Effector CD8-positive, alpha-beta T cell (primary cell): ENCODE measurements at places on chromosomes 13 and 19.
A peak's percentile ranks its signal among the peaks of the same experiment; 100 is the strongest.

GRCh38 chr13:79681069-79681468, 200.1 kb downstream of the NDFIP2 start:
- DNase-seq: no peak

DNA sequence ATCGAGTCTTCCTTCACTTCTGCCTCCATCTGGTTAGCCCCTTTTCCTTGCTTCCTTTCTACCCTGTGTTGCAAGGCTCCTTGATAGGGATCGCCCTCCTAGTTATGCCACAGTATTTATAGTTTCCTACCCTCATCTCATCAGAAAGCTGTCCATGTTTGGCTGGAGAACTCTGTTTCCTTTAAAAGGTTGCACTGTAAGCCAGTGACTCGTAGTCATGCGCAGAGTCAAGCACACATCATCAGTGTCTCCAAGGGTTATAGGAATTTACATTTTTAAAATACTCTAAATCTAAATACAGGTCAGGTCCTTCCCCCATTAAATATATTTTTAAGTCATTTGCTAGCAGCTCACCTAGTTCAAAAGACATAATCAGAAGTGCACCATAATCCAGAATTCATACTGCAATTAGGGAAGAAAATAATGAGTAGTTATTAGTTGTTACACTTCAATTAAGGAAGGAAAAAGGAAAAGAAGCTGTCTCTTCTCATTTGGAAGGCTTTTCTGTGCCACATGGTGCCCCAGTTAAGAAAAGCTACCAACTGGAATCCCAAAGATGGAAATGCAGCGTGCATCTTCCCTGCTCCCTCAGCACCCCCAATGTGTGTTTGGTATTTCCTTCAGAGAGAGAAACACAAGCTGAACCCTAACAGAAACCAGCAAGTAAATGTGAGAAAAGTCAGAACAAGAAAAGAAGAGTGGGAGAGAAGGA, 81.0 kb downstream of the GPR12 start:
- DNase-seq: no peak

DNA sequence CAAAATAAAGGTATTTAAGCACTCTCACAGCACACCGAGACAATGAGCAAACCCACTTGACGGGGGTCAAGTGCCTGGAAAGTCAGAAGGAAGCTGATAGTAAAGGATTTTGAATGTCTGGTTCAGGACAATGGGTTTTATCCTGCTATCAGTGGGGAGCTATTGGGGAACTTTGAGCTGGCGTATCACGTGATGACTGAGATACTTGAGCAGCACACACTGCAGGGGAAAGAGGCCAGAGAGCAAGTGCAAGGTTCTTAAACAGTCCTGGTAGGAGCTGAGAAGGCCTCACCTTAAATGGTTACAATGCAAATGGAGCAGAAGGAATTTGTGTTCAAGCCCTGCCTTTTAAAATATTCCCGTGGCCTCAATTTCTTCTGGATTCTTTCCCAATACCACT, 225.3 kb downstream of the LACC1 start:
- DNase-seq: no peak

DNA sequence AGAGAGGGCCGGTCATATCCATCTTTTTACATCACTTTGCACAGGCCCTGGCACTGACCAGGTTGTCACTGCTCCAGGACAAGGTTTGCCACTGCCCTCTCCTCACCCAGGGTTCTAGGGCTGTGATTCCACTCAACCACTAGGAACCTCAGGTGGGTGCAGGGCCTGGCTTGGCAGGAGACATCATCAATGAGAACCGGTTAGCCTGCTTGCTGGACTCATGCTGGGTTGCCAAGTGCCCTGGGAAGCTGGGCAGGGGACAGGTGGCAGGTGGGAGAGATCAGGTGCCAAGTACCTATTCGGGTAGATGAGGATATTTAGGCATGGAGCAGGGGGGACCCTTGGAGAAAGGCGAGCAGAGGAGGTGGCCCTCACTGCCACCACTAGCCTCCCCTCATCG, 4.2 kb upstream of the CERS4 start:
- no peak for DNase-seq

GRCh38 chr13:91368676-91369440, 21.4 kb downstream of the MIR17HG start:
- DNase-seq: no peak

DNA sequence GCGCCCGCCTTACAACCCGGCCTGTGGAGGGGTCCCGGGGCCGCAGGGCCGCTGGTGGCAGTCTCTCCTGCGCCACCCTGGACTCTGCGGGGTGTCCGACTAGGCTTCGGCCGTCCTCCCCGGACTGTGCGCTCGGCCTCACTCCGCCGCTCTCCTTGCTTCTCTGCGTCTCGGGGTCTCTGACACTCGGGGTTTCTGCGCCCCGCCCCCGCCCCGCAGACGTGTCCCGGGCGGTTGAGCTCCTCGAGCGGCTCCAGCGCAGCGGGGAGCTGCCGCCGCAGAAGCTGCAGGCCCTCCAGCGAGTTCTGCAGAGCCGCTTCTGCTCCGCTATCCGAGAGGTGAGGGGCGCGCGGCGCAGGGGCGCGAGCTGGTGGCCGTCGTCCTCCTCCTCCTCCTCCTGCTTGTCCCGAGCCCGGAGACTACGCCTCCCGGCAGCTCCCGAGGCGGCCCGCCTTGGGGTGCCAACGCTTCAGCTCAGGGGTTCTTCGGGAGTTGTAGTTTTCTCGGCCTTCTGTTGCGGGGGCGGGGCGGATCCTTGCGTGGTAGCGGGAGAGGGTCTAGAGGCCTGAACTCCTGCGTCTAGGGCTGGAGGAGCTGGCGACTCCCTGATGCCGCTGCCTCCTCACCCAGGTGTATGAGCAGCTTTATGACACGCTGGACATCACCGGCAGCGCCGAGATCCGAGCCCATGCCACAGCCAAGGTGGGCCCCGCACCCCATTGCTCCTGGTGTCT, 627 bp downstream of the LIN7B start:
- peak; percentile 31 for DNase-seq

- DNase-seq: no peak
Measured at GRCh38 chr13:112653071-112653470, 36.8 kb upstream of the ATP11A start.

DNA sequence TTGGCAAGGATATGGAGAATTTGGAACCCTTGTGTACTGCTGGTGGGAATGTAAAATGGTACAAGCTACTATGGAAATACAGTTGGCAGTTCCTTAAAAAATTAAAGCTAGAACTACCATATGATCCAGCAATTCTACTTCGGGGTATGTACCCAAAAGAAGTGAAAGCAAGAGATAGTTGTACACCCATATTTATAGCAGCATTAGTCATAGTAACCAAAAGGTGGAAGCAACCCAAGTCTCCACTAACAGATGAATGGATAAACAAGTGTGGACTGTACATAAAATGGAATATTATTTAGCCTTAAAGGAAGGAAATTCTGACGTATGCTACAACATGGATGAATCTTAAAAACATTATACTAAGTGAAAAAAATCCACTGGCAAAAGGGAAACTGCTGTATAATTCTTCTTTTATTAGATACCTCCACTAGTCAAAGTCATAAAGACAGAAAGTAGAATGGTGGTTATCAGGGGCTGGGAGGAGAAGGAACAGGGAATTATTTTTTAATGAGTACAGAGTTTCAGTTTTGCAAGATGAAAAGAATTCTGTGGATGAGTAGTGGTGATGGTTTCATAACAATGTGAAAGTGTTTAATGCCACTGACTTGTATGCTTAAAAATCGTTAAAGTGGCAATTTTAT, 141.6 kb downstream of the RXFP2 start:
- no peak for DNase-seq

DNA sequence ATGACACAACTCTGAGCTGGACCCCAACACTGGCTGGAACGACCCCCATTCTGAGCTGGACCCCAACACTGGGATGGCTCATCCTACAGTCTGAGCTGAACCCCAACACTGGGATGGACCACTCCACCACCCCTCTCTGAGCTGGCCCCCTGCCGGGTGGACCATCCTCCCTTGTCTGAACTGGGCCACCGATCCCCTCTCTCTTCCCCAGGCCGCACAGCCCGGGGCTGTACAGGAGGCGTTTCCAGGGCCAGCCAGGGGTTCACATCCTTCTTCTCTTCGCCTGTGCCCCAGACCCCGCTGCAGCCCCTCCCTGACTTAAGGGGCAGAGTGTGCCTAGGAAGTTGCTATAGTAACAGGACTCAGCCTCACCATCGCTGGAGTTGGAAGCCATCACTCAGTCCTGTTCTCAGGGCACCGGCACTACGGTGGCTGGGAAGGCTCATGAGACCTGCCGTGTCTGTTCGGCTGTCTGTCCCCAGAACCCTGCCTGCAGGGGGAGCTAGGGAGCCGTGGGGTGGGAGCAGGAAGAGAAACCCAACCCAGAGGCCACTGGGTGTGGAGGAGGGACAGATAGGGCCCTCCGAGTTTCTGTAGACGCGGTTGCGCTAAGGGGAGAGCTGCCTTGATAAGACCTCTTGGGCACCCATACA, 3.7 kb downstream of the PRKACA start:
- DNase-seq: peak; percentile 44

DNA sequence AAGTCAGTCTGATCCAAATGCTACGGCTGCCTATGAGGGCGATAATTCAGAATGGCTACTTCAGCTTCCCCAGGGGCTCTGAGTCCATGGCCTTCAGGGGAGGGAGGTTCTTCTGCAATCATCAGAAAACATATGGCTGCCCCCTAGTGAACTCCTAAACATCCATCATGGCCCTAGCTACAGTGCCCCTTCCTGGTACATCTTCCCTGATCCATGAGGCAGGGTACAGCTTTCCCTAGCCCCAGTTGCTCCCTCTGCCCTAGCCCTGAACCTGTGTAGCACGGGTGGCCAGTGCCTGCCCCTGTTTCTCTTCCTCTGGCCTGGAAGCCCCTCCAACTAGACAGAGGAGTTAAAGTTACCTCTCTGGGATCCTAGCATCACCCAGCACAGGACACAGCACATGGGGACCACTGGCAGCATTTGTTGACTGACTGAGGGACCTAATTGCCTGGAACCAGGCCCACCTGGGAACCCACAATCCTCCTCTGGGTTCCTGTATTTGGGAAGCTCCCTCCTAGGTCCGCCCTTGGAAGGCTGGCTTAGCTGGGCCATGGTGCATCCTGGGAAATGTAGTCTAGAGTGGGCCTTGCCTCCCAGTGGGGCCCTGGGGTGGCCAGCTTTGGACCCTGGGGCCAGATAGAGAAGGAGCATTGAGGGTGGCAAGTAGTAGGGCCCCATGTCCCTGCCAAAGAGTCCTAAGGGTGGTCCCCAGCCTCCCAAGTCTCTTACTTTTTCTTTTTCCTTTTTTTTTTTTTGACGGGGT, 17.7 kb upstream of the SEMA6B start:
- no peak for DNase-seq

DNA sequence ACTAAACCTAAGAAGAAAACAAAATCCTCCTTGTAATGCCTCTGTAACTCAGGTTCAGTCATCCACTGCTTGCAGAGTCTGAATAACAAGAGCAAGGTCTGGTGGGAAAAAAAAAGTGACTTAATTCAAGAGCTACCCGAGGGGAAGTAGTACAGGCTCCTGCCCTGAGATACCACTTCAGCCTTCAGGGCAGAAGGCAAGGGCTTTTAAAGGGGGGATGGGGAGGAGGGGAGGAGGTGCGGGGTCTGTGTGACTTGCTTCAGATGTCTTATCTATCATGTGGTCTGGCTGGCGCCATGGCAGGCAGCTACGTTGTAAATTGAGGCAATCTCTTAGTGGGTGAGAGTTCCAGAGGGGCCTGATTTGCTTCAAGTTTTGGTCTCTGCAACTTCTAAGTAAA, 66.7 kb downstream of the LRRC63 start:
- no peak for DNase-seq

DNA sequence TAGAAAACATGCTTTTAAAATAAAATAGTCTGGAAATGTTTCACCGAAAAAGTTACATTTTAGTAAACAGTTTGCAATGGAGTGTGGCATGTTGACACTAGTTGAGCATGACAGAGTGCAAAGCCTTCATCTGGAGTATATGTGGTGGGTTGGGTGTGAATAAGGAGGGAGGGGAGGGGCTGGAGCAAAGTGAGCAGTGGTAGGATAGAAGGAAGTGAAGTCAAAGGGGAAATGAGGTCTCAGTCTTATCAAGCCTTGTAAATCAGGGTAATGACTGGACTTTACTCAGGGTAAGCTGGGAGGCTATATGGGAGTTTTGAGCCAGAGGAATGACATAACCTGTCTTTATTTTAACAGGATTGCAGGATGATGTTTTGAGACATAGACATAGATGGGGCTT, 222.8 kb downstream of the PCDH20 start:
- no peak for DNase-seq

GRCh38 chr19:6378486-6378885, 2.8 kb upstream of the PSPN start:
- DNase-seq: no peak

- no peak for DNase-seq
Measured at GRCh38 chr13:110250258-110250891, 56.6 kb downstream of the COL4A1 start.

DNA sequence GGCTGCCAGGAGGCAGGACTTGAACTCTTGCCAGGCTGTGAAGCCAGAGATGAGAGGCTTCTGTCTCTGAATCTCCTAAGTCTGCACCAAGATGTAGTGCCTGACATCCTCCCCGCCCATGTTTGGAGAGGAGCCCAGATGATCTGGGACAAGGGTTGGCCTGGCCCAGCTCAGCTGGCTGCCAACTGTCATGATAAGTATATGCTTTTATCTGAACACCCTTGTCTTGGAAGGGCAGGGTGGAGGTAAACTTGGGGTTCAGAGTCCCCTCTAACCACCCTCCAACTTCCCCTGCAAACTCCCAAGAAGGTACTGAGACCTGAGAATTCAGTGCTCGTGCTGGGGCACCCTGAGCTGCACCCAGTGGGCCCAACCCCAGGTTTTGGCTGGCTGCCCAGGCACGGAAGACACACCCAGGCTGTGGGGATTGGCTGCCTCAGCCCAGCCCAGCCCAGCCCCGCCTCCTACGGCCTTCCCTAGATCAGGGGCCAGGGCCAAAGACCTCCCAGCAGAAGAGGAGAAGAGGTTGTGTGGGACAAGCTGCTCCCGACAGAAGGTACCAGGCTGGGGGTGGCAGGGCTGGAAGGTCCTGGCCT, at the start of gene CYP4F12:
Gene CYP4F12, plus strand, starts transcription at position 508 of the 596 bp plus-strand sequence. CDS start 443 bp downstream, outside the sequence.
- DNase-seq: no peak

DNA sequence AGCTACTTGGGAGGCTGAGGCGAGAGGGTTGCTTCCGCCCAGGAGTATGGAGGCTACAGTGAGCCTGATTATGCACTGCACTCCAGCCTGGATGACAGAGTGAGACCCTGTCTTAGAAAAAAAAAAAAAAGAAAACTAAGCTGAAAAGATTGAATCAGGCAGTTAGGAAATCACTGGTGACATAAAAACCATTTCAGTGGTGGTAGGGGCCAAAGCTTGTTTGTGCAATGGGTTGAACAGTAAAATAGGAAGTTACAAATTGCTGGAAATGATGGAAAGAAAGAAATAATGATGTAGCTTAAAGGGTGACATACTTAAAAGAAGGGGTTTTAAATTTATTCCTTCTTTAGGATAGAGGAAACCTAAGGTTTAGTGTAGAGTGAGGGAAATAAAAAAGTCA, 4.8 kb upstream of the OXGR1 start:
- no peak for DNase-seq

DNA sequence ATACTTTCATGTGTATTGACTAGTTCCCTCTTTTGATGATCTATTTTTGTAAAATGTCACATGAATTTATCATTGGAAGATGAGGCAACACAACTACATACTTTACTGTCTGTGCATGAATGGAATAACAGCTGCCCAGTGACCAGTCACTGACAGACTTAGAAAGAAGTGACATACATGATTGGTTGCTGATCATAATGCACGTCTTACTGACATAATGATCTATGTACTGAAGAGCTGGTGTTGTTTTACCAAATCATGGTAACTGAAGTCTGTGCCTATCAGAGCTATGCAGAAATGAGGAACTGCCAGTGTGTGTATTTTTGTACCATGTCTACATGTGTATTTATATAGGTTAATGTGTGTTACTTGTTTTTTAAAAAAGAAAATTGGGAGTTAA, 26.5 kb downstream of the GPR18 start:
- DNase-seq: no peak
